ENCODE measurements at places on chromosomes 3 and 15.
A peak's percentile ranks its signal among the peaks of the same experiment; 100 is the strongest.

GRCh38 chr15:88888719-88889118, 6.6 kb downstream of the HAPLN3 start:
- no peak for DNase-seq

DNA sequence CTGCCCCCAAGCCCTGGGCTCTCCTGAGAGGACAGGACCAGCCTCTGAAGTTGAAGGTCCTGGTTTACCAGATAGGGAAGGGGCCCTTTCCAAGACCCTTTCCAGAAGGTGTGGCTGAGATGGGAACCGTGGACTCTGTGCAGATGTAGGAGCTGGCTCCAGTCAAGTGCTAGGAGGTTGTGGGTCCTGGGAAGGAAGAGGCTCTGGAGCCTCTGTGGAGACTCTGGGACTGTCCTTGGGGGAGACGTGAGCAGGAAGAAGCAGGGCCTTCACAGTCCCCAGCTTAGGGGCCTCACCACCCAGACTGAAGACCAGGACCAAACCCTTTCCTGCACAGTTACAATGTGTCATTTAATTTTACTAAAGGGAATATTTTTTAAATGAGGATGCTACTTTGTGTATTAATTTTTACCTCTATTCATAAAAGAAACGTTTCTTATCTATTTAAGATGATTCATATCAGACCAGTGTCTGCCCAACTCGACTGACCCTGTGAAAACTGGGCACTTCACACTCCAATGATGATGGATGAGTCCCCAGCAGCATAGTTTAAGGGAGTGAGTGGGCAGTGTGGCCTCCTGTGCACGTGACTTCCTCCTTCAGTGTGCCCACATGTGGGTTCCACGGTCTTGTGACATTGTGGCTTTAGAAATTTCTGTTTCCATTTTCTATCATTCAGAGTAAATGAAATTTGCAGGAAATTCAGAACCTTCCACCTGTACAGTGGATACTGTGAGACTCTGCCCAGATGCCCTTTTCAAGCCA, 10.9 kb downstream of the CCR5AS start:
- no peak for DNase-seq

GRCh38 chr15:68389041-68389930, 42.7 kb downstream of the ITGA11 start:
- no peak for DNase-seq

- no peak for DNase-seq
These were observed 49.3 kb downstream of the SSUH2 start for GRCh38 chr3:8595252-8595651.

- DNase-seq, result no peak
These were observed 40.5 kb downstream of the POLQ start for GRCh38 chr3:121505256-121505655.

DNA sequence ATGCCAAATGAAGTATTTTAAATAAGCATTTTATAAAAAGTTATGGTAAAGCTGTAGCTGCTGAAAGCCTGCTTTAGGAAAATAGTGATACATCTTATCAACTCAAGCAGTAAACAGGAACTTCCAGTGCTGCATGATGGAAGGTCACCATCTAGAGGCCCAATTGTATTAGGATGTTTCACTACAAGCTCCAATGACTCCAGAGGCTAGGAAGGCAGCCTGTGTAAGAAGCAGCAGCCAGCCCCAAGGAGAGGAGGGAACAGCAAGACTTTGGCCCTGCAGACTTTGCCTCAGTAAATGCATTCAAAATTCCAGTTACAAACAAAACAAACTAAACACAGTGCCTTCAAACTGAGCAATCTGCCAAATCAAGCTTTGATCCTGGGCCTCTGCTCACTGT, 32.1 kb downstream of the ILDR1 start:
- no peak for DNase-seq

DNA sequence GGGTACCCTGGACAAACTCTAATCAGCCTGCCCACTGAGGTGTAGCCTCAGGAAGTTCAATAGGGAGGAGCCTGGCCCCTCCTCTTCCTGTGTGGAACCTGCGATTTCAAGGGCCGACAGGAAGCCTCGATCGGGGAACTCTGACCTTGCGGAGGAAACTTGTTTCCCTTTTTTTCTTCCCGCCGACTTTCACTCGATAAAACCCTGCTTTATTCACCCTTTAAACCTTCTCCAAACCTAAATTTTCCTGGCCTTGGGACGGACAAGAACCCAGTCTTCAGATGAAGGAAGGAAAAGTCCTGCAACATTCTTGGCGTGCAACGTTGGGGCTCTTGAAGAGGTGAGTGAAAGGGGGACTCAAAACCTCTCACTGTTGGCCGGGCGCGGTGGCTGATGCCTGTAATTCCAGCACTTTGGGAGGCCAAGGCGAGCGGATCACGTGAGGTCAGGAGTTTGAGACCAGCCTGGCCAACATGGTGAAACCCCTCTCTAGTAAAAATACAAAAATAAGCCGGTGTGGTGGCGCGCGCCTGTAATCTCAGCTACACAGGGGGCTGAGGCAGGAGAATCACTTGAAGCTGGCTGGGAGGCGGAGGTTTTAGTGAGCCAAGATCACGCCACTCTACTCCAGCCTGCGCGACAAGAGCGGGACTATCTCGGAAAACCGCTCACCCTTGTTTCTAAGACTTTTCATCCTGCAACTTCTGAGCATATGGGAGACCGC, 208.2 kb downstream of the ZNF385D start:
- no peak for DNase-seq

DNA sequence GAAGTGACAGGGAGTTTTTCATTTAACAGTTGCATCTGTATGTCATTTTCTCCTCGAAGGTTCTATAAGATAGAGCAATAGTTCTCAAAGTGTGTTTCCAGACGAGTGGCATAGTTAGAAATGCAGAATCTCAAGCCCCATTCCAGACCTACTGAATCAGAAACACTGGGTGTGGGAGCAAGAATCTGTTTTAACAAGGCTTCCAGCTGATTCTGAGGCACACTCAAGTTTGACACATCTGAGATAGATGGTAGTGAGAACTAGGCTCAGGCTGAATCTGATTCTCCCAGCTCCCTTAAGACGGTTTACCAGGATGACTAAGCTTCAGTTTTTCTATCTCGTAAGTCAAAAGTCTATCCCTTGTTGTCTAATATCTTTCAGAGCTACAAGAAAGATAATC, 159.8 kb upstream of the NUDT16 start:
- DNase-seq, result no peak

GRCh38 chr3:59401924-59402323, 352.1 kb upstream of the CFAP20DC start:
- DNase-seq, result no peak

DNA sequence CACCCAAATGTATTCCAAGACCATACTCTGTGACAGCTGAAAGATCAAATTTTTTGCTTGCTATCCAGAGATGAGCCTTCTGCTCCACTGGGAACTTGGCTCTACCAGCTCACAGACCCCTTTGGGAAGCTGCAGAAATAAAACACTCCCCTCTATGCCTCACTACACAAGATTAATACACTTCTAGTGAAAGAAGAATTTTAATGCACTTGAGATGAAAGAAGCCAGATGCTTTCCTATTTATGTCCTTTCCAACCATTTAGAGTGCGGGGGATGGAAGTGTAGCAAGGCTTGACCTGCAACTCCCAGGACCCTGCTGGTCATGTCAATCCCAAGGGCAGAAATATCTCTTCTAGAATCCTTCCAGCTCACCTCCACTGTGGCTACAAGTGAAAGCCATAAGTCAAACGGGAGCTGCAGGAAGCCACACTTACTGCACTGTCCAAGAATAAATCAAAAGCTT, 34.7 kb downstream of the ANXA2 start:
- DNase-seq, result no peak

GRCh38 chr3:47024932-47025331, 45.5 kb downstream of the NBEAL2 start:
- DNase-seq, result no peak

- DNase-seq, result no peak
These were observed at the start of gene SNTN for GRCh38 chr3:63652066-63652725. TSS of gene SNTN (plus strand) at chr3:63652675. CDS start at chr3:63652688, 13 bp downstream.

DNA sequence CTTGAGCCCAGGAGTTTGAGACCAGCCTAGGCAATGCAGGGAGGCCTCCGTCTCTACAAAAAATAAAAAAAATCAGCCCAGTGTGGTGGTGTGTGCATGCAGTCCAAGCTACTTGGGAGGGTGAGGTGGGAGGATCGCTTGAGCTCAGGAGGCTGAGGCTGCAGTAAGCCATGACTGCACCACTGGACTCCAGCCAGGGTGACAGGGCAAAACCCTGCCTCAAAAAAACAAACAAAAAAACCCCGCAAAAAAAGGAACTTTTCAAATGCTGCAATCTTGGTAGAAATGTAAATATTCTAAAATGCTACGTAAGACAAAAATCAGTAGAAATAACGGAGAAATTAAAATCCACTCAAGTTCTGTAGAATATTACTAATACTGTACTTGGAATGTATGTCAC, 108.1 kb upstream of the MELTF start:
- DNase-seq, result no peak

GRCh38 chr3:127141921-127142730, 50.8 kb upstream of the PRR23E start:
- DNase-seq, result no peak

GRCh38 chr3:117439812-117440211, 730.2 kb downstream of the TUSC7 start:
- DNase-seq, result no peak

GRCh38 chr3:171269542-171269941, 190.7 kb downstream of the TNIK start:
- no peak for DNase-seq

DNA sequence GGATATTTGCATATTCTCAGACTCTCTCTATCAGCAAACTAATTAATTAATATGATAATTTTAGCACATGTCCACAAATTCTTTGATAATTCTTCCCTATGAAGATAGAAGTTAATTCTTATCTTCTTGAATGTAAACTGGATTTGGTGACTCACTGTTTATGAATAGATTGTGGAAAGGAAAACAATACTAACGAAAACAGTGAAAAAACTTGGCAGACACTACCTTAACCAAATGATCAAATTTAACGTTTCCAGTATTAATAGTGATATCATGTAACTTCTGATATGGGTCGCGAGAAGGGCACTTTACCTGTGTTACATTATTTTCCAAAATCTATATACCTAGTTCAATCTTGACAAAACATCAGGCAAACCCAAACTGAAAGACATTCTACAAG, 401.0 kb downstream of the SI start:
- no peak for DNase-seq

DNA sequence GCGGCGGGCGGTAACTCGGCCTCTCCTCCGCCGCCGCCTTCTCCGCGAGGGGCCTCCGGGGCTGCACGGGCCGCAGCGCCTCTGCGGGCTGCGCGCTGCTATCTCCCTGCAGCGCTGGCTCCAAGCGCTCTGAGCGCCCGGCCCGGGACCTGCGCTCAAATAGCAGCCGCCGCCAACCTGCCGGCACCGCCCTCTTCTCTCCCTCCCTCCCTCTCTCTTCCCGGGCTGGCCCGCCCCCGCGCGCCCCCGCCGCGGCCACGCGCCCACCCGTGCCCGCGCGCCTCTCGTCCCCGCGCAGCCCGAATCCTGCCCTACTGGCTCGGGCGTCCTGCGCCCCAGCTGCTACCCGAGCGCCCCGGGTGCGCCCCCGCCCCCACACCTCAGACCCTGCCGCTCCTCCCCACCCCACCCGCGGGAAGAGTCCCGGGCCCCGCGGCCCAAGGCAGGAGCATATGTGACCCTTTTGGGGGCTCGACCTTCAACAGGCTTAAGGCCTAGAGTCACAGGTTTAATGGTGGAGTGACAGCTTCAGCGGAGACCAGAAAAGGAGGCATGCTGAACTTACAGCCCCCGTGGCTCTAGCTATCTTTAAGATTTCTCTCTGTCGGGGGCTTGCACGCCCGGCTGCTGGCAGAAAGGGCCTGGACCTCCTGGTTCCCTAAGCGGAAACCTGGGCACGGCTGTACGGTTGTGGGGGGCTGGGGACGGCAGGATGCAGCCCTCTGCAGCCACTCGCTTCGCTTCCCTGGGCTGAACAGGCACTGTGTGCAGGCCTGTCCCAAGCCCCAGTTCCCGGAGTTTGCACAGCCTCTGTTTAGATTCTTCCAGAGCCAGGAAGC, at the start of gene CACNA2D2:
Gene CACNA2D2 (minus strand): TSS at position 131 of the 839 bp plus-strand sequence. CDS start 211 bp downstream, outside the sequence.
- peak; percentile 35 for DNase-seq

DNA sequence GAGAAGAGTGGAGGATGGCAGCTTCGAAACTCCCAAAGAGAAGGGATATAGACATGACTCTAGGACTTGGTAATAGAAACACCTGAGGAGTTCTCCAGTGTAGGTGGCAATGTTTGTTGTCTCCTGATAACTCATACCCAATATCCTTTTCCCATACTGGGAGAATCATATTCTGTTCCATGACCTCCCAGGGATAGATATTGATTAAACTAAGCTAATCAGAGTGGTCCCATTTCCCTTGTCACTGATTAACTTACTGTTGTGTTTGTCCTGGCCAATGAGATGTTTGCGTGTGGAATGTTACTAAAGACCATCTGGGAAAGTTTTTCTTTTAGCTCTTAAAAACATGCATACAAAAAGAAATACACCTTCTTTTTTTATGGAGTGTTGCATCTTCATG, 85.6 kb downstream of the RPL22L1 start:
- no peak for DNase-seq

DNA sequence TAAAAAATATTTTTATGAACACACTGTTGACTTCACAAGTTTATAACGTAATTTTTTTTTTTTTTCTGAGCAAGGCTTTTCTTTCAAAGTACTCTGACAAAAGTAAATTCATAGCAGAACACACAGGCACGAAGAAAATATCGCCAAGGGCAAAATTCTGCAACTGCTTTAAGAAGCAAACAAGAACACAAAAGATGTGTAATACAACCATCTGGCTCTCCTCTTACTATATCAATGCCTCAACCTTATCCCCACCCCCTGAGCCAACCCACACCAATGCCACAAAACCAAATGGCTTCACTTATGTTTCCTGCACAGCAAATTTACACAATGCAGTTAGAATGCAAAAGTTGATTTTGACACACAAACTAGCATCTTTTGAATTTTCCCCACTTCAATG, 274.2 kb downstream of the FOXP1 start:
- no peak for DNase-seq

DNA sequence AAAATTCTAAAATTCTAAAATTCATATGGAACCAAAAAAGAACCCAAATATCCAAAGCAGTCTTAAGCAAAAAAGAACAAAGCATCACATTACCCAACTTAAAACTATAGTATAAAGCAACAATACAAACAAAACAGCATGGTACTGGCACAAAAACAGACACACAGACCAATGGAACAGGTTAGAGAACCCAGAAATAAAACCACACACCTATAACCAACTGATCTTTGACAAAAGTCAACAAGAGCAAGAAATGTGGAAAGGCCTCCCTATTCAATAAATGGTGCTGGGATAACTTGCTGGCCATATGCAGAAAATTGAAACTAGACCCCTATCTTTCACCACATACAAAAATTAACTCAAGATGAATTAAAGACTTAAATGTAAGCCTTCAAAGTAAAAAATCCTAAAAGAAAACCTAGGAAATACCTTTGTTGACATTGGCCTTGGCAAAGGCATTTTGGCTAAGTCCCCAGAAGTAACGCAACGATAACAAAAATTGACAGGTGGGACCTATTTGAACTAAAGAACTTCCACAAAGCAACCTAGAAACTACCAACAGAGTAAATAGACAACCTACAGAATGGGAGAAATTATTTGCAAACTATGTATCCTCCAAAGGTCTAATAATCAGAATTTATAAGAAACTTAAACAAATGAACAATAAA, 56.9 kb downstream of the TTBK2 start:
- DNase-seq, result no peak

- DNase-seq, result no peak
These were observed 91.7 kb upstream of the CCNL1 start for GRCh38 chr3:157251685-157252084.
